Activated CD4-positive, CD25-positive, alpha-beta regulatory T cell (primary cell): ENCODE measurements at places on chromosomes 13 and 19.
A peak's percentile ranks its signal among the peaks of the same experiment; 100 is the strongest.

DNA sequence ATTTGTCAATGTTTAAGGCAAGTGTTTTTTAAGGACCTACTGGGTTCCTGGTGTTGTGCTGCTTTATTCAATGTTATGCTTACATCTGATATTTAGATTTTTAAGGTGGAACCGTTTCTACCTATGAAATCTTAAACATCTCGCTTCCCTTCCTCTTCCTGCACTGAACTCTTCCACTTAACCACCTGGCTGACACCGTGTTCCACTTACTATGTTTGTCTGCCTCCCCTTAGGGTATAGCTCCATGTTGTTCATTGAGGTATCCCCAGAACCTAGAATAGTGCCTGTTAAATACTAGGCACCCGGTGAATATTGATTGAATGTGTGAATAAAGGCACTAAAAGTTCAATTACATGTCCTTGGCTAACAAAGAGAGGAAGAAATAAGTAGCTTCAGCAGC, 104.9 kb downstream of the RNF17 start:
- no peak for DNase-seq

- no peak for DNase-seq
These were observed 5.0 kb downstream of the MAST1 start for GRCh38 chr19:12843328-12843727.

DNA sequence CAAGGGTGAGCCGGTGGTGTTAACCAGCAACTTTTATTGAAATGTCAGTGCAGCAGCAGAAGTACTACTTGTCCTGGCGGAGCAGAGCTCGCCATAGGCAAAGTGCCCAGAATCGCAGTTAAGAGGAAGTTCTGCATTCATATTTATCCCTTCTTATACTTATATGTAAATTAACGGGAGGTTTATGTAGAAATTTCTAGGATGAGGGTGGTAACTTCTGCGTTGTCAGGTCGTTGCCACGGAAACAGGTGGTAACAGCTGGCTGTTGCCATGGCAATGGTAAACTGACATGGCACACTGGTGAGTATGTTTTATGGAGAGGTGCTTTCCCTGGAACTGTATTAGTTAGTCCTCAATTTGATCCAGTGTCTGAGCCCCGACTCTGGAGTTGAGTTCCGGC, 2494.9 kb upstream of the PCDH20 start:
- DNase-seq: no peak

GRCh38 chr19:52322429-52322828, 13.6 kb upstream of the ZNF610 start:
- no peak for DNase-seq

DNA sequence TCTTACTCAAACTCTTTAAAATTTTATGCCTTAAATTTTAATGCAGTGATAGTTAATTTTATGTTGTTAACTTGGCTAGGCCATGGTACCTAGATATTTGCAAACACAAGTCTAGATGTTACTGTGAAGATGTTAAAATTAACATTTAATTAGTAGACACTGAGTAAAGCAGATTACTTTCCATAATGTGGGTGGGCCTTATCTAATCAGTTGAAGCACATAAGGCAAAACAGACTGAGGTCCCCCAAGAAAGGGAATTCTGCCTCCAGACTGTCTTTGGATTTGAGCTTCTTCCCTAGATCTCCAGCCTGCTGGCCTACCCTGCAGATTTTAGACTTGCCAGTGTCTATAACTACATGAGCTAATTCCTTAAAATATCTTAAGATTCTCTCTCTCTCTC, 294.0 kb downstream of the ENOX1 start:
- no peak for DNase-seq

- DNase-seq: peak; percentile 62
These were observed 71.0 kb downstream of the ZNF486 start for GRCh38 chr19:20237773-20238623.

DNA sequence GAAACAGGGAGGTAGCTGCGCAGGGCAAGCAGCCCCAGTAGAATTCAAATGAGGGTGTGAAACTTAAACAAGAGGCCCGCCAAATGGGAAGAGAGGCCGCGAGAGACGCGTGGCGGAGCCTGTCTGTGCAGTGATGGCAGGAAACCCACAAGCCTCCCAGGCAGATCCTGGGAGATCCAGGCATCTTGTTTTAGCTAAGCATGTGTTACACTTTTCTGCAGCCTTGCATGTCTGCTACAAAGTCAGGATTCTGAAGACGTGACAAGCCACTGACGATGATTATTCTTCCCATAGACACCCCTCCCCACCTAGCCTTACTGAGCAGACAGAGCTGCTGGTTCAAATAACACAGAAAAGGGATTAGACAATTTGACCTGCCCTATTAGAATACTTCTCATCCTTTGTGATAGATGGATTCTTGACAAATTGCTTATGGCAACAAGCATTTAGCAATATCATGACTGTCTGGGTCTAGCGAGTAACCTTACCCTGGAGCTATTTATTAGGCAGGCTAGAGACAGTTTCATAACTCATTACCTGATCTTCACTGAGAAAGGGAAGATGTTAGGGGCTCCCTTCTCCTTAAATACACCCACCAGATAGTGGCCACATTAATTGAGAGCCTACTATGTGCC, 185.2 kb upstream of the IRS2 start:
- DNase-seq: no peak

- DNase-seq: no peak
These were observed 562.1 kb upstream of the PCDH9 start for GRCh38 chr13:67792151-67792676.

- DNase-seq: no peak
These were observed 529 bp downstream of the LONP1 start for GRCh38 chr19:5719274-5719960.

DNA sequence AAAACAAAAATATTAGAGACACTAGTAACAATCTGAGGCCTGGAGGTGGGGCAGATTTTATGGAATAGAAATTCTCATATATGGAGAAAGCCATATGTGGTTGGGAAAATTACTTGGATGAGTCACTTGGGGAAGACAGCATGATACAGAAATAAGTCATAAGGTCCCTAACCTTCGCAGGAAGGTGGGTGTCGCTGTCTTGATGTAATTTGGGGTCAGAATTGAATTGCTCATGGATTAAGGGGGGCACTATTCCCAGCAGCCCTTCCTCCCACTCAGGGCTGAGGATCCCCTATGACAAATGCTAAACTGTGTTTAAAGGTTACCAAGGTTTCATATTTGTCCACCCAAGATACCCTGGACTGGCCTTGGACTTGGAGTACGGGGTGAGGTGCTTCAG, 5.0 kb downstream of the RDH8 start:
- DNase-seq: no peak

DNA sequence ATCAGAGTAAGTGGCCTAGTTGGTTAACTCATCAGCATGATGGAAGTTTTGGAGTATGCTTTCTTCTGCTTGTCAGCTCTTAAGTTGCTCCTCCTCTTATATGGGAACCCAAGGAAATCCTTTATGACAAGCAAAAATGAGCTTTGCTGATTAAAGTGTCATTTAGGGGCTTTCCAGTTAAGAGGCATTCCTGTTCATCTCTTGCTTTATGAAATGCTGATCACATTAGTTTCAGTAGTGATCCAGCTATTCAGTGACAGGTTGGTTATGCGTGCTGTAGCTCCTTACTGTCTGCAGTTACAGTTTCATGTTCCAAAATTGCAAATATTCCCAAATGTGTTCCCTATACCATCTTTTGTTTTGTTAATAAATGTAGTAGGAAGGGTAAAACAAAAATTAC, 146.6 kb downstream of the CDK8 start:
- DNase-seq: no peak

- no peak for DNase-seq
These were observed 23.0 kb upstream of the PSG2 start for GRCh38 chr19:43105496-43105895.

DNA sequence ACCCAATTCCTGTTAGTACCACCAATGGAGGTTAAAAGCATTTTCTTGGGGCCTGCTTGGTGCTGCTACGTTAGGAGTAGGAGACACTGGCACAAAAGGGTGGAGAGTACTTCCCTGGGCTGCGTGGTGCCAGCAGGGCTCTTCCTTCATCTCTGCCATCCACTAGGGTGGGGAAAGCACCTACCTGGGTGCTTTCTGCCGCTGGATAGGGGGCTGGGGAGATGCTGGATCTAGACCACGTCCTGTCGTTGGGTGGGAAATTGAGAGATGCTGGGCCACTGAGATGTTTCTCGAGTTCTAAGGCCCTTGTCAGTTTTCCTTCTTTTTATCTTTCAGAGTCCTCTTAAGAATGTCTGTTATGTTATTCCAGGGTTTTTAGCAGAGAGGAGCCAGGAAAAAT, 6.7 kb upstream of the FCGBP start:
- no peak for DNase-seq

GRCh38 chr13:113935001-113935844, 38.7 kb downstream of the C13orf46 start:
- no peak for DNase-seq

DNA sequence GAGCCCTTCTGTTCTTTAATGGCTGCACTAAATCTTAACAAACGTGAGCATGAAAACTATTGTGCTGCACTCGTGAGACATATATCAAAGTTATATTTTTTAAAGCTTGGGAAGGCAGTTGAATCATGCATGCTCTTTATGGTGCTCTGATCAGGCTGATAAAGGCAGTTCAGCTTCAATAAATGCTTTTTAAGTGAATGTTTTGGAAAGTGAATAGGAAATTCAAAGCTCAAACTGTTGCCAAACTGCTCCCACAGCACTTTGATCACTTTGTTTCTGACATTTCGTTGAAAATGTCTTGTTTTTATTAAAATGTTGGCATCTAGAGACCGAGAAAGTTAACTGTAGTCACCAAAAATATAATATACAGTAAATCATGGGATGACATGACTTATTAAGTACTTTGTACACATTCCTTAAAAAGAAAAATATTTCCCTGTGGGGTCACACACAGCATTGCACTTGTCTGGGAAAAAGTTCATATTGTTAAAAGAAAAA, 625.7 kb upstream of the PCDH9 start:
- DNase-seq: no peak

DNA sequence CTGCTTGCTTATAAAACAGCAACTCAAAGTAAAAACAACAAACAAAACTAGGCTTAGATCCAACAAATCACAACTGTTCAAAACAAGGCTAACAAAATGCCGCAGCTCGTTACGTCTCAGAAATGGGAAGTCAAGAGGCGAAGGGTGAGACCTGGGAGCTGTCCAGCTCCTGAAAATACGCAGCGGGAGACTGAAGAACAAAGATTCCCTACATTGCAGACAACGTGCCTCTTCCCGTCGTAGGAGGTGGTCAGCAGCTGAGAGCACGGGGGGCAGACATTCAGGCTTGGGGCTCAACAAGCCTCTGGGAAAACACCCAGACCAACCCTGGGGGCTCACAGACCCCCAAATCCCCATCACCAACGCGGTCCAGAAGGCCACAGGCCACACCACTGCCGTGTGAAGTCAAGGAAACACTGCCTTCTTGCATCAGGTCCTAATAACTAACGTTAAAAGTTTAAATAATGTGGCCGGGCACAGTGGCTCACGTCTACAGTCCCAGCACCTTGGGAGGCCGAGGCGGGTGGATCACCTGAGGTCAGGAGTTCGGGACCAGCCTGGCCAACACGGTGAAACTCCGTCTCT, 13.5 kb downstream of the PLPP2 start:
- DNase-seq: no peak

GRCh38 chr13:22336460-22336859, 665.6 kb downstream of the FGF9 start:
- DNase-seq: no peak

GRCh38 chr13:114281351-114282040, at the start of gene UPF3A:
TSS of gene UPF3A (plus strand) at chr13:114281601. CDS start at chr13:114281640, 39 bp downstream.
- DNase-seq: peak; percentile 90

GRCh38 chr19:709965-710571, 1.3 kb downstream of the PALM start:
- DNase-seq: no peak

- DNase-seq: no peak
These were observed 384.3 kb downstream of the EFNB2 start for GRCh38 chr13:106151056-106151699.
